ENCODE measurements at places on chromosomes 5 and 9. TPM values are rescaled to one million over a fixed set of nuclear protein-coding genes. Genes with fewer than 3 reads are reported as not detected.

DNA sequence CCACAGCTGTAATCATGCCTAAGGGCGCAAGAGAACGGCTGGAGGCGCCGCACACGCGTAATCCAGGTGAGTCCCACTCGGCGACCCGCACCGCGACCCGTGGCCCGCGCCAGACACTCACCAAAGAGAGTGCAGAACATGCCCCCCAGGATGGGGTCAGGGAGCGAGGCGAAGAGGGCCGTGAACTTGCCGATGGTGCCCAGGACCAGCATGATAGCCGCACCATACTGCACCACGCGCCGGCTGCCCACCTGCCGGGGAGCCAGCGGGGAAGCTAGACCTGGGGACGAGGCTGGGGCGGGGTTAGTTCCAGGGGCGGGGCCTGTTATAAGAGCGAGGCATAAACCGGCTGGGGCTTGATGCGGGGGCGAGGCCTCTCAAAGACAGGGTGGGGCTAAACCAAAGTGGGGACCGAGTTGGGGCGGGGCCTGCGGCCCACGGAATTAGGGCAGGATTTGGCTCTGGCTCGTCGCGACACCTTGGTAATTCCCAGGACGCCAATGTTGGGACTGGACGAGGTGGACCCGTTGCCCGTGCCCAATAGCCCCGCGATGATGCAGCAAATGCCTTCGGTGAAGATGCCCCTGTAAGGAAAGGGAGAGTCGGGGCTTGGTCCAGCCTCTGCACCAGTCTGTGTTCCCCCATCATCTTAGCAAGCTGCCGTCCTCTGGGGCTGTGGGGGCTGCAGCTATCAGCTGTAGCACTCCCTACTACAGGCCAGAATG, 4.8 kb downstream of the SLC23A1 start:
- H3K27me3 ChIP-seq, result no peaks in the 10 kb centered on the region
- H3K36me3 ChIP-seq, result no peaks in the 10 kb centered on the region
- H3K27ac ChIP-seq, result no peak overlapping the region
- H3K4me1 ChIP-seq, result no peaks in the 10 kb centered on the region
- no peak overlapping the region for H3K4me3 ChIP-seq

GRCh38 chr5:1557114-1557873, 33.5 kb upstream of the LPCAT1 start:
- no peak overlapping the region for H3K27ac ChIP-seq
- no peak overlapping the region for H3K4me3 ChIP-seq
- peak; percentile 4 for DNase-seq
- H3K27me3 ChIP-seq, result no peaks in the 10 kb centered on the region
- H3K36me3 ChIP-seq, result no peaks in the 10 kb centered on the region

DNA sequence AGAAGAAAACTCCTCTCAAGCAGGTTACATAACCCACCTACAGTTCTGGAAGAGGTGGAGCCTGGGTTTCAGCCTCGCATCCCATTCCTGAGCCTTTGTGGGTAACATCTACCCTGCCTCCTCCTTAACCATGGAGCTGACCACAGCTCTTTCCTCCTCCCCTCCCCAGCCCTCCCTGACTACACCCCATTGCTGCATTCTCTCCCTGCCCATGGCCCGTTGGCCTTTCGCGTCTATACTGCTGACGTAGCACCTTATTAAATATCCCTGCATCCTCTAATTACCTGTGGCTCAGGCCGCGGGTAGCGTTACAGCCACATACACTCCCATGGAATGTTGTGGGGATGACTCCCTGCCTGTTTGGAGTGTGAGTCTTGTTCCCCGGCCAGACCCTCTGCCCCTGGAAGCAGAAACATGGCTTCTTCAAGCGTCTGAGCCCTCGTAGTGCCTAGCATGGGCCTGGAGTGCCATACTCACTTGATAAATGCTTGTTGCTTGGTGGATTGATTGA, 72.8 kb downstream of the WWC1 start:
- no peak overlapping the region for H3K4me3 ChIP-seq
- DNase-seq, result no peak
- H3K27ac ChIP-seq, result no peak overlapping the region
- H3K36me3 ChIP-seq, result no peaks in the 10 kb centered on the region
- no peaks in the 10 kb centered on the region for H3K27me3 ChIP-seq

DNA sequence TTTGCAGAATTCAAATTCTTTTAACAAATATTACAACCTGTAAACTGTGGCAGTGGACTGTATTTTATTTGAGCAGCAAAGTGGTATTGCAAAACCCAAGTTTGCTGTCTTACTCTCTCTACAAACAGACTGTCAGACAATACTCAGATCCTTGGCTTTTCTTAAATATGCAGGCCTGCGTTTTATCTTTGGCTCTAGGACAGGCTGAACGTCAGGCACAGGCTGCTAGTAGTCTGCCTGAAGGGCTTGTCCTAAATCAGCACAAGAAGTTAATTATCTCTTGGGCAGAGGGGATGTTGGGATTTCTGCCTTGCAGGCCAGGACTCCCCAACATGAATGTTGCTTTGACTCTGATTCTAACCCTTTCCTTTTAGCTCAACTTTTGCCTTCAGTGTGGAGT, 147.5 kb downstream of the SLIT3 start:
- no peak overlapping the region for H3K4me3 ChIP-seq
- no peak overlapping the region for H3K27ac ChIP-seq
- H3K4me1 ChIP-seq, result no peaks in the 10 kb centered on the region
- DNase-seq, result peak; percentile 65
- no peaks in the 10 kb centered on the region for H3K27me3 ChIP-seq

GRCh38 chr5:13930541-13931171, 13.8 kb downstream of the DNAH5 start:
- H3K27ac ChIP-seq, result no peak overlapping the region
- DNase-seq, result no peak
- H3K4me1 ChIP-seq, result no peaks in the 10 kb centered on the region
- H3K27me3 ChIP-seq, result no peaks in the 10 kb centered on the region
- H3K4me3 ChIP-seq, result no peak overlapping the region

GRCh38 chr9:123998970-123999621, 12.5 kb upstream of the LHX2 start:
- no peak overlapping the region for H3K27ac ChIP-seq
- peaks cover 13% of the 10 kb centered on the region for H3K27me3 ChIP-seq
- H3K36me3 ChIP-seq, result no peaks in the 10 kb centered on the region
- H3K4me3 ChIP-seq, result no peak overlapping the region

GRCh38 chr5:171323806-171324632, 15.0 kb downstream of the TLX3 start:
- H3K27ac ChIP-seq, result no peak overlapping the region
- no peak for DNase-seq
- no peak overlapping the region for H3K4me3 ChIP-seq

GRCh38 chr5:81006947-81007636, 46.9 kb downstream of the RASGRF2 start:
- H3K4me1 ChIP-seq, result no peaks in the 10 kb centered on the region
- DNase-seq, result no peak
- H3K27me3 ChIP-seq, result no peaks in the 10 kb centered on the region
- H3K27ac ChIP-seq, result no peak overlapping the region

GRCh38 chr9:86486891-86487837, 133.0 kb upstream of the TUT7 start:
- no peaks in the 10 kb centered on the region for H3K4me1 ChIP-seq
- no peaks in the 10 kb centered on the region for H3K27me3 ChIP-seq
- no peak for DNase-seq

- H3K36me3 ChIP-seq, result no peaks in the 10 kb centered on the region
- H3K4me3 ChIP-seq, result no peak overlapping the region
- DNase-seq, result no peak
- H3K27me3 ChIP-seq, result no peaks in the 10 kb centered on the region
- H3K4me1 ChIP-seq, result no peaks in the 10 kb centered on the region
These were observed 220.6 kb upstream of the NMUR2 start for GRCh38 chr5:152625696-152626095.

GRCh38 chr5:168851902-168852321, 272.7 kb upstream of the PANK3 start:
- no peak for DNase-seq
- H3K4me1 ChIP-seq, result no peaks in the 10 kb centered on the region
- H3K27ac ChIP-seq, result no peak overlapping the region
- H3K4me3 ChIP-seq, result no peak overlapping the region

- no peak overlapping the region for H3K4me3 ChIP-seq
- no peaks in the 10 kb centered on the region for H3K27me3 ChIP-seq
- H3K36me3 ChIP-seq, result no peaks in the 10 kb centered on the region
- no peaks in the 10 kb centered on the region for H3K4me1 ChIP-seq
These were observed 141.0 kb upstream of the PPP1R26 start for GRCh38 chr9:135338546-135338945.

DNA sequence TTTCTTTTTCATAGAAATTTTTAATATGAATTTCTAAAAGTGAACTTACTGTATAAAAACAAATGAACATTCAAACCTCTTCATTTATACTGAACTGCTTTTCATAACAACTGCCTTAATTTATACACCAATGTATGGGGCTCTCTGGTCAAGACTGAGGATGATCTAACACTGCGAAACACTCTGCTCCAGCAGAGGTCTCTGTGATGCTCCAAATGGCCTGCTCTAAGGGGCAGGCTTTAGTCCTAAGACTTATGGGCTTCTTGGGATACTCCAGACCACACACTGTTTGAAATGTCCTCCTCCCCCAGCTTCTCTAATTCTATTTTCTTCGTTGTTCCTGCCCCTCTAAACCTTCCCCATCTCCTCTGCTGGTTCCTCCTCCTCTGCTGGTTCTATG, 58.5 kb downstream of the LIFR start:
- no peaks in the 10 kb centered on the region for H3K27me3 ChIP-seq
- no peak for DNase-seq
- H3K4me3 ChIP-seq, result no peak overlapping the region
- H3K36me3 ChIP-seq, result no peaks in the 10 kb centered on the region

GRCh38 chr9:132575005-132575609, 7.3 kb upstream of the BARHL1 start:
- no peak overlapping the region for H3K4me3 ChIP-seq
- H3K36me3 ChIP-seq, result no peaks in the 10 kb centered on the region
- H3K27ac ChIP-seq, result no peak overlapping the region
- DNase-seq, result no peak
- H3K27me3 ChIP-seq, result peaks cover 16% of the 10 kb centered on the region

DNA sequence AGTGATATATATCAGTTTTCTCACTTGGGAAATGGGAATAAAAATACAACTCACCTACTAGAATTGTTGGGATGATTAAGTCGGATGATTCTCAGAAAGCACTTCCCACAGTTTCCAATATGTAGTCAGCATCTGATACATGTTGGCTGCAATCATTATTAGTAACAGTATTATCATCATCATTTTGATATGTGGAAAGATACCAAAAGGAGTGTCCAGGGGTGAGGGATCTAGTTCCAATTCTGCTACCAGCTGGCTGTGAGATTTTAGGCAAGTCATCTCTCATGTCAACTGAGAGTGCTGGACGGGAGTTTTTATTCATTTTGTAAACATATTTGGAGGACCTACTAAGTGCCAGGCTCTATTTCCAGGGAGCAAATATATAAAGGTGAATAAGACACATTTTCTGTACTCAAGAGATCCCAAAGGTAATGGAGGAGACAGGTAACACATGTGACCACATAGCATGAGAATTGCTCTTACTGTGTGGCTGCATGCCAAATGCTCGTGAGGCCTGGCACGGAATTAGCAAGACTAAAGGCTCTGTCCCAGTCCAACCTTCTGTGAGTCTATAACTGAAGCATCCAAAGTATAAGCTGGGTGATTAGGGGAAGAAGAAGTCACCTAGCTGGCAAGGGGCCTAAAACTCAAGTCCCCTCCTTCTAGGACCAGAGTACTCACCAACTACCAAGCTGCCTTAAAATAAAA, 83.0 kb downstream of the GRIA1 start:
- no peak overlapping the region for H3K4me3 ChIP-seq
- H3K36me3 ChIP-seq, result no peaks in the 10 kb centered on the region
- no peak overlapping the region for H3K27ac ChIP-seq

GRCh38 chr5:123512611-123513461, 859 bp downstream of the CSNK1G3 start:
- peak overlapping the region; percentile 95 for H3K27ac ChIP-seq
- no peaks in the 10 kb centered on the region for H3K36me3 ChIP-seq
- H3K27me3 ChIP-seq, result no peaks in the 10 kb centered on the region
- no peaks in the 10 kb centered on the region for H3K4me1 ChIP-seq

- no peak for DNase-seq
- H3K27ac ChIP-seq, result no peak overlapping the region
- H3K4me3 ChIP-seq, result no peak overlapping the region
- H3K4me1 ChIP-seq, result peaks cover 7% of the 10 kb centered on the region
These were observed 148.3 kb downstream of the GAS1 start for GRCh38 chr9:86798966-86799365.

DNA sequence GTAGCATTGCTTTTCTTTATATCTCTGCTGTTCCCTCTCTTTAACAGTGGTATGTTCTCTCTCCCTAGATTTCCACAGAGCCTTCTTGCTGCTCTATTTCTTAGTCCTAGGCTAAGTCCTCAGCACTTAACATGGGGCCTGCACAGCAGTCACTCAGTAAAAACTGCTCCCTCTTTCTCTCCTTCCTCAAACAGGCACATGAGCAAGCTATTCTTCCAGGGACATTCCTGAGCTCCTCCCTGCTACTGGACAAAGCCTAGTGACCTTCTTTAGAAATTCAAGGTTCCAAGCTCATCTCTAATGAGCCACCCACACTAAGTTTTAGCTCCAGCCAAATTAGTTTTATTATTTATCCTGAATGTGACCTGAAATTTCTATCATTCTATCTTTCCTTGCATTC, 39.5 kb downstream of the TRIM32 start:
- DNase-seq, result no peak
- no peaks in the 10 kb centered on the region for H3K4me1 ChIP-seq
- no peaks in the 10 kb centered on the region for H3K27me3 ChIP-seq
- no peaks in the 10 kb centered on the region for H3K36me3 ChIP-seq

- H3K27me3 ChIP-seq, result no peaks in the 10 kb centered on the region
- H3K4me3 ChIP-seq, result no peak overlapping the region
- no peak for DNase-seq
- H3K4me1 ChIP-seq, result no peaks in the 10 kb centered on the region
- no peaks in the 10 kb centered on the region for H3K36me3 ChIP-seq
These were observed 275.1 kb upstream of the MPDZ start for GRCh38 chr9:13554626-13555025.

DNA sequence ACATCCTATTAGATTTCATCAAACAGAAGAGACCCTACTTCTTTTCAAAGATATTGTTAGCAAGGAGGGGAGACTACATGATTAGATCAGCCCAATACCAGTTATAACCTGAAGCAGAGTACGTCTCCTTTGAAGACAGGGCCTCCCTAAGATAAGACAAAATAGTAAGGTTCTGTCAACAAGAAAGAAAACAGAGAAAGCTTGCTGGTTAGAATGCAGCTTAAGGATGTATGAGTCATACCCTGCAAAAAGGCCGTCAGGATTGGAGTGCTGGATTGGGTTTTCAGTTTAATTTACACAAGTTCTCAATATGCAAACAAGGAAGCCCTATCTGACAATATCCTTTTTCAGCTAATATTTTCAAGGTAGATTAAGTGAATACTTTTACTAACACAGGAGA, 1581.2 kb upstream of the WWC1 start:
- DNase-seq, result no peak
- no peaks in the 10 kb centered on the region for H3K36me3 ChIP-seq
- H3K27me3 ChIP-seq, result no peaks in the 10 kb centered on the region
- H3K4me1 ChIP-seq, result no peaks in the 10 kb centered on the region
- no peak overlapping the region for H3K27ac ChIP-seq

The IFNE gene
- 1.9 TPM for total RNA-seq

The AQP3 gene
- 5.8 TPM for total RNA-seq

The KIF4B gene
- not detected for total RNA-seq

The DMRTA1 gene
- 0.76 TPM for total RNA-seq

The GPX3 gene
- total RNA-seq, result 1,241 TPM

The ST8SIA4 gene
- total RNA-seq, result 4.8 TPM

The DELE1 gene
- 35.4 TPM for total RNA-seq

The CFAP157 gene
- total RNA-seq, result not detected

The TSSK1B gene
- total RNA-seq, result not detected

The ARID3C gene
- not detected for total RNA-seq

The BNIP1 gene
- total RNA-seq, result 23.9 TPM

The SLC6A18 gene
- not detected for total RNA-seq

The MEIKIN gene
- not detected for total RNA-seq

Measured in uterus (tissue), 4 donors.